ENCODE measurements at places on chromosomes 2 and 18.

GRCh38 chr2:16948053-16948452, 282.4 kb upstream of the CYRIA start:
- DNase-seq = no peak

- DNase-seq = no peak
Measured at GRCh38 chr18:69980982-69981804, 33.5 kb upstream of the CD226 start.

GRCh38 chr2:151260573-151261230, 961 bp downstream of the RBM43 start:
- no peak for DNase-seq

DNA sequence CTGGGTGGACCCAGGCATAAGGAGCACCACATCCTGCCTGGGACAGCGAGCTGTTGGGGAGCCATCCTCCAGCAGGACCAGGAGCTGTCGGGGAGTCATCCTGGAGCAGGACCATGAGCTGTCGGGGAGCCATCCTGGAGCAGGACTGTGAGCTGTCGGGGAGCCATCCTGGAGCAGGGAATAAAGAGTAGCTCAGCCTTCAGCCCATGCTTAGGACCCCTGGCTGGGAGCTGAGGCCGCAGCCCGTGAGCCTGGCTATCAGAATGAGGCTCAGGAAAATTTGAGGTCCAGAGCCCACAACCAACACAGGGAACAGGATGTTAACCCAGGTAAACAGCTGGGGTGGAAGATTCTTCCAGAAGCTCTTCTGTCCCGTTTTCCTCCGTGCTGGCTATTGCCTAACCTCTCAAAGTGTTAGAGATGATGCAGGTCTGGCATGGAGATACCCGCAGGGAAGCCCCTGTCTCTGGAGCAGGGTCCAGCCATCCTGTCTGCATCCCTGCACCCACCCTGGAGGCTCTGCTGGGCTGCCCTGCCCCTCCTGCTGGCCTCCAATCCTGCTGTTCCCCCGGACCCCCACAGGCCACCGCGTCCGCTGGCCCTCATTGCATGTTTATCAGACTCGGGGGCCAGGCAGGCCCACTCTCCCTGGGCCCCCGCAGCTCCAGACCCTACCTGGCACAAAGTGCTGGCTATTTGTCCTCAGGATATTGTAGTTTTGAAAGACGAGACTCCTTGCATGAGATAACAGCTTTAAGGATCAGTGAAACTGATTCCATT, 243.5 kb upstream of the MYT1L start:
- DNase-seq = no peak

DNA sequence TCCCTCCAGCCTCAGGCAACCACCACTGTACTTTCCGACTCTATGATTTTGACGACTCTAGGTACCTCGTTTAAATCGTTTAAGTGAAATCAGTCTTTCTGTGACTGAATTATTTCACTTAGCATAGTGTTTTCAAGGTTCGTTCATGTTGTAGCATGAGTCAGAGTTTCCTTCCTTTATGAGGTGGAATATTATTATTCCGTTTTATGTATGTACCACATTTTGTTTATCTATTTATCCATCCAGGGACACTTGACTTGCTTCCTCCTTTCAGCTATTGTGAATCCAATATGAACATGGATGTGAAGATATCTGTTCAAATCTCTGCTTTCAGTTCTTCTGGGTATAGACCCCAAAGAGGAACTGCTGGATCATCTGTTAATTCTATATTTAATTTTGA, 19.1 kb downstream of the IL1R2 start:
- no peak for DNase-seq

- no peak for DNase-seq
Measured at GRCh38 chr2:207683879-207684627, 27.4 kb upstream of the CCNYL1 start.

- DNase-seq = no peak
Measured at GRCh38 chr2:24496959-24497358, 5.9 kb downstream of the NCOA1 start.

GRCh38 chr18:23548275-23548674, 38.0 kb downstream of the NPC1 start:
- no peak for DNase-seq

- no peak for DNase-seq
Measured at GRCh38 chr2:38106405-38107094, 30.6 kb upstream of the CYP1B1 start.

GRCh38 chr2:18630941-18631340, 41.6 kb upstream of the NT5C1B start:
- no peak for DNase-seq

- DNase-seq = no peak
Measured at GRCh38 chr2:29816651-29817050, 104.7 kb downstream of the ALK start.

- DNase-seq = no peak
Measured at GRCh38 chr2:224937887-224938286, 104.4 kb downstream of the DOCK10 start.

GRCh38 chr2:232501331-232501771, 13.7 kb upstream of the ECEL1 start:
- DNase-seq = no peak

DNA sequence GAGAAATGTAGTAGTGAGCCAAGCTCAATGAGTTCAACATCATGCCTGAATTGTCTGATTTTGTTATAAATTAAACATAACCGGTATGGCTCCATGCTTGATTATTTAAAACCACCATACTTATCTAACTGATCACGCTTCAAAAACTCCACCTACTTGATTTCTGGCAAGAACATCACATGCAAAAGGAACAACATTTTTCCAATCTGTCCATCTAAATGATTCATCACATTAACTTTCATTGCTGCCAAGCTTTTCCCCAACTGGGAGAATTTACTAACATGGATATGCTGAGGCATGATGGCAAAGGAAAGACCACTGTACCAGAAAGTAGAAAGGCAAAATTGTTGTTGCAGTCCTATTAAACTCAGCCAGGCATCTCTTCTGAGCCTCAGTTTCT, 286.8 kb downstream of the TRIB2 start:
- DNase-seq = no peak

GRCh38 chr18:1954583-1955312, 616.6 kb downstream of the METTL4 start:
- DNase-seq = no peak

GRCh38 chr2:107132746-107133145, 246.8 kb upstream of the ST6GAL2 start:
- no peak for DNase-seq

DNA sequence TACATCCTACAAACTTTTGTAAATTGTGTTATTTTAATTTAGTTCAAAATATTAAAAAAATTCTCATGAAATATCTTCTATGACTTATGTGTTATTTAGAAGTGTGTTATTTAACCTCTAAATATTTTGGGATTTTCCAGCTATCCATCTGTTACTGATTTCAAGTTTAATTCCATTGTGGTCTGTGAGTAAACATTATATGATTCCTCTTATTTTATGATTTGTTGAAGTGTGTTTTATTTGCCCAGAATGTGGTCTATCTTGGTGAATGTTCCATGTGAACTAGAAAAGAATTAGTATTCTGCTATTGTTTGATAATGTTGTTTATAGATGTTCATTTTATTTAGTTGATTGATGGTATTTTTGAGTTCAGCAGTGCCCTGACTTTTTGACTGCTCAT, 136.0 kb downstream of the ZNF804A start:
- no peak for DNase-seq

DNA sequence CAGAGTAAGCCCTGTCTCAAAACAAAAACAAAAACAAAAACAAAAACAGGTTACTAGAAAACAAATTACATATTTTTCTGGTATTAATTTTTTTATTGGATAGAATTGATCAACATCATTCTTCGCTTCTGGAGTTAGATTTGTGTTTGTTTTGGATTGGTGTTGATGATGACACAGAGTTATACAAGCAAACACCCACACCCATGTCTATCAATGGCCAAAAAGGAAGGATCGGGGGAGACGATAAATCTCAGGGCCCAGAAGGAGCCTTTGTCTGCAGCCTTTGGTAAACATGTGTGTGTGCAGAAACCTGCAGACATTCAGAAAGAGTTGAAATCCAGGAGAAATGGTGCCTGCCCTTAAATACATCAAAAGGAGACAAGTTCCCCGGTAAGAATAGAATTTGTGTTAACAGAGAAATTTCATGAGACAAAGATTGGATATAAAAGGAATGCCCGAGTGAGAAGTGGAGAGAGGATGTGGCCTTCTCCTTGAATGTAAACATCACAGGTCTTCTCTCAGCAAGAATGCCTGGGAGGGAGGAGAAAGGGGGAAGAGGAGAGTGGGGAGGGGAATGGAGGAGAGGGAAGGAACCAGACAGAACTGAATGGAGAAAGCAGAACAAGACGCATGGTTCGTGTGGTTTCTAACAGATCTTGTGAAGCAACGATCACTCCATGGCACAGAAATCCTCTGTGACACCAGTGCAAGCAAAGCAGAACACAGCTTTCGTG, 40.4 kb upstream of the TMEM178A start:
- no peak for DNase-seq

DNA sequence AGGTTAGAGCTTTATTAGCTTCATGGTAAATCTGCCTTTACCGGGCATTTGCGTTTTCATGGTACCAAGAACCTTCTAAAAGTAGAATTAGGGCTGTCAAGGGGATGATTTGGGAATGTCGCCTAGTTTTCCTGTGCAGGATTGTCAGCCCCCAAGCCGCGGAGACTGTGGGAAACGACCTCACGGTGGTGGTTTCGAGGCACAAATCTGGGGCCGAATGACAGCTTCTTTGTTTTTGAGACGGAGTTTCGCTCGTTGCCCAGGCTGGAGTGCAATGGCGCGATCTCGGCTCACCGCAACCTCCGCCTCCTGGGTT, 615 bp upstream of the USP39 start:
- no peak for DNase-seq

- DNase-seq = no peak
Measured at GRCh38 chr2:1455466-1455865, 42.2 kb downstream of the TPO start.

GRCh38 chr2:241133436-241133820, 15.8 kb downstream of the PASK start:
- no peak for DNase-seq

GRCh38 chr2:127034051-127034450, 72.9 kb downstream of the BIN1 start:
- DNase-seq = no peak

GRCh38 chr2:70087702-70088597, 673 bp downstream of the PCBP1 start:
- peak; percentile 50 for DNase-seq

DNA sequence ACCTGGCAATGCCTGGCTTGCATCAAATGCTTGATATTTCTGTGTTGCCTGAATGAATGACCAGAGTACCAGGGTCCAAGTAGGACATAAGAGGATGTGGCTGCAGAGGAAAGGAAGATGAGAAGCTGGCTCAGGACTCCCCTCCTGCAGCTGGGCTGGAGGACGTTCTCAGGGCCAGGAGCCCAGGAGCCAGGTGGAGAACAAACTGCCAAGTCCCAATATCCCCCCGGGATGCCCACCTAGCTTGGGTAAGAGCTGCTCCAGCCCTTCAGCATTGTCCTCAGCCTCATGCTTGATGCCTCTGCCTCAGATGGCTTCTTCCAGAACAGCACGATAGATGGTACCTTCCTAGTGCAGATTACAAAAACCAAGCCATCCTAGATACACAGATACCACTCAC, 8.6 kb upstream of the ATP6V1B1 start:
- no peak for DNase-seq

GRCh38 chr2:205633994-205634393, 48.3 kb upstream of the NRP2 start:
- no peak for DNase-seq

- DNase-seq = no peak
Measured at GRCh38 chr18:26697186-26697884, 149.0 kb upstream of the KCTD1 start.

- no peak for DNase-seq
Measured at GRCh38 chr2:42569116-42569711, 782 bp downstream of the MTA3 start.

- no peak for DNase-seq
Measured at GRCh38 chr18:31680831-31681568, 3.4 kb downstream of the B4GALT6 start.

DNA sequence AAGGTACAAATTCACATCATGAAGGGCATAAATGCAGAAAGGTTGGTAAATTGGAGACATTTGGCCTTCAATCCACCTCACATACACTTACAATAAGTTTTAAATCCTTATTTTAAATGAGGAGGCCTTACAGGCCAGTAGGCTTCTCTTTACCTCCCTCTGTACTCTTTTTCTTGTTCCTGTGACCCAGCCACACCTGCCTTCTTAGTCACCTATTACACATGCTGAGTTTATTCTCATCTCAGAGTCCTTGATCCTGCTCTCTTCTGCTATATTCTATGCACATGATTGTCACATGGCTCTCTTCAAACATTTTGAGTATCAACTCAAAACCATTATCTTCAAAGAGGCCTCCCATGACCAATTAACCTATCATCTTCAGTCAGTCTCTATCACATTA, 491.5 kb downstream of the SATB2 start:
- DNase-seq = no peak

DNA sequence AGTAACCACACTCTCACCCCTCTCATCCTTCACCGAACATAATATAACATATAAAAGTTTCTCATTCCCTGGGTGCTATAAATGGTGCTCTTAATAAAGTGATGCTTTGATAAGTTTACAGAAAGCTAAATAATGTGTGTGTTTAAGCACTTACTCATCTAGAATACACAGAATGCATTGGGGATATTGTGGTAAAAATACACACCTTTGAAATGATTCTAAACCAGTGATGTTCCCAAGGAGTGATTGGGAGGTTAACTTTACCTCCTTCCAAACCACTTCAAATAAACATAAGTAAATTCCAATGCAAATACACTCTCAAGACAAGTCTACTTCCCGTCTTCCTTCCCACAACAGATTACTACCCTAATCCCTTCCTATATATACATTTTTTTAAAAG, 85.3 kb upstream of the TWSG1 start:
- no peak for DNase-seq

DNA sequence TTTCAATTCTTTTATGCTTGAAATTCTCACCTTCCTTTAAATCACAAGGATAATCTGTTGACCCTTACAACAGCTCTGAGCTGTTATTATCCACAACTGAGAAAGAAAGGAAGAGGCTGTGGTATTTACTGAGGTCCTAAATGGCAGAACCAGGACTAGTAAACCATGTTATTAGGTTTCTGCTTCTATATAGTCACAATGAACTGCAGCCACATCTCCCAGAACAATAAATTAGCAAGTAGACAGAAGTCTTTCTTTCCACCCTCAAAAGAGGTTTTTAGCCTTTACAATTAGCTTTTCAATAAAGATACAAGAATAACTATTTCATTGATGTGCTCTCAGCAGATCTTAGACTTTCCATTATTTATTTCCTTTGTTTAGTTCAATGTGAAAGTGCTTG, 374.2 kb downstream of the NRXN1 start:
- DNase-seq = no peak

GRCh38 chr2:37897511-37897910, 27.6 kb upstream of the RMDN2 start:
- no peak for DNase-seq

DNA sequence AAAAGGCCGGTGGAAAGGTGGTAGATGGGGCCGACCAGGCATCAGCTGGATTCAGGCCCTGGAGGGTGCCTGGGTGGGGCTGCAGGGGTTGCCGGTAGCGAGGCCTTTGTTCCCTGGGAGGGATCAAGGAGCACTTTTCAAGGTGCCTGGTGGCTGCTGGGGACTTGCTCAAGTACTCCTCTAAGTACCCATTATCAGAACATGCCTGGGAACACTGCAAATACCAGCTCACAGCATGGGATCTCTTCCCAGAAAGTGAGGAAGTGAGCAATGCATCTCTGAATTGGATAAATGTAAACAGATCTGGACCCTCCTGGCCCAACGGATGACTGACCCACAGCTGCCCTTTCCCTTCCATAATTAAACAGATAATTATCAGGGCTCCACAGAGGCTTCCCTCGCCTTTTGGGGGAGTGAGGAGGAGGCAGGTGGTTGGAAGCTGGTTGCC, 210.5 kb downstream of the SH3RF3 start:
- DNase-seq = no peak

Data from CD4-positive, alpha-beta T cell treated with Interleukin-21 for 1 hour (primary cell).